ENCODE measurements at places on chromosomes 5 and 9.

DNA sequence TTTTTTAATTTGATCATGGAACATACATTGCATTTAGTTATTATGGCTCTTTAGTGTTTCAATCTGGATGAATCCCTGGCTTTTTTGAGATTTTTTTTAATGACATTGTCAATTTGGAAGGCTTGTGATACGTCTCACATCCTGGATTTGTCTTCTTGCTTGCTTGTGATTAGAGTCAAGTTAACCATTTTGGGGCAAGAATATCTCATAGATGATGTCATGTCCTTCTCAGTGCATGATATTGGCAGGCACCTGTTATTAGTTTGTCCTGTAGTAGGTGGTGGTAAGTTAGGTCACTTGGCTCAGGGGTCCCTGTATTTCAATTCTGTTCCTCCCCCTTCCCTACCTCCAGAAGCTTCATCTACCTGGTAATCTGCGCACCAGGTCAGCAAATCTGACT lies 3.3 kb downstream of the PSD2 start:
- no peak for DNase-seq

DNA sequence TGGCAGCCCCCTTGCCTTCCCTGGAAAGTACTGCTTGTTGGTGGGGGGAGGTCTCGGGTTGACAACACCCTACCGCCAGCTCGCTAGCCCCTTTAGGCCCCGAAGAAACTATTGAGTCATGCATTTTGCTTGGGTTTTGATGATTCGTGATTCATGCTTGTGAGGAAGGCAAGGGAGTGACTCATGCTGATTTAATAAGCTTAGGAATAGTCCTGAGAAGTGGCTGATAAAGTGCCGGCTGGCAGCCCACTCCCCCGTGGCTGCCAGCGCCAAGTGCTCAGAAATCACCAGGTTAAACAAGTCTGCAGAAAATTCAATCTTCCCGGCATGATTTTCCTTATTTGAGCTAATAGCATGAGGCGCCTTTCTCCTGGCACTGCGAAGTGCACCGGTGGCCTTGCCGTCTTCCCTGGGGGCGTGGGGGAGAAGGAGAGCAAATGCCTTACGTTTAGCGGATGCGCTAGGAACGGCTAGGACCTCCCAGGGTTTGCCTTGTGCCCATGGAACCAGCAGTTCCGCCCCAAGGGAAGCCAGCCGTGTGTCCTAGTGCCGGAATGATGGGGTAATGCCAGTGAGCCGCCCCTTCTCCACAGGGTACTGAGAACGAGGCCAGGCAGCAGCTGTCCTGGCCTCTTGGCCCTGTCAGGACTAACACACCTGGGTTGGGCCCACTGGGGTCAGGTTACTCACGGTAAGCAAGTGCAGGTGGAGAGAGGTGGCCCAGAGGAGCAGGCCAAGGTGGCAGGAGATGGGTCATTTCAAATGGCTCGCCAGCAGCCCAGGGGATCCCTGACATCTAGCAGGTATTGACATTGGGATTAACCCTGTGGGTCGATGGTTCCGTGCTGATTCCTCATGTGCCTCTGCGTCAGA lies 151.9 kb downstream of the MACROH2A1 start:
- DNase-seq = no peak

- DNase-seq = no peak
Measured at GRCh38 chr9:117624106-117624505, 80.1 kb upstream of the TLR4 start.

DNA sequence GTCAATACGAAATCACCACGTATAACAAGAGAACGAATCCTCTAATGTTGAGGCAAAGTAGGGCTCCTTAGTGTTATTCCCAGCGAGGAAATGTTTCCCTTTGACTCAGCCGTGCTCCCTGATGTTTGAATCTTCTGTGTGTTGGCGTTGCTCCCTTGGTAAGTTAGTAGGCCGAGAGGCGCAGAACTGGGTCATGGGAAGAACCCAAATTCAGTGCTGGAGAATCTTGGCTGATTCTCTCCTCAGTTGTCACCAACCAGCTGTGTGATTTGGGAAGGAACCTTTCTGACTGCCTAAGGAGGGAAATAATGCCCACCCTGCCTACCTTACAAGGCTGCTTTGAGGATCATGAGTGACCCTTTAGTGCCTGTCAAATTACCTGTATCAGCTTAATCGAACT lies 22.5 kb downstream of the PRKACG start:
- no peak for DNase-seq

GRCh38 chr9:5749306-5749705 lies 83.6 kb downstream of the ERMP1 start:
- no peak for DNase-seq

- no peak for DNase-seq
Measured at GRCh38 chr5:124660229-124661093, 86.0 kb downstream of the ZNF608 start.

DNA sequence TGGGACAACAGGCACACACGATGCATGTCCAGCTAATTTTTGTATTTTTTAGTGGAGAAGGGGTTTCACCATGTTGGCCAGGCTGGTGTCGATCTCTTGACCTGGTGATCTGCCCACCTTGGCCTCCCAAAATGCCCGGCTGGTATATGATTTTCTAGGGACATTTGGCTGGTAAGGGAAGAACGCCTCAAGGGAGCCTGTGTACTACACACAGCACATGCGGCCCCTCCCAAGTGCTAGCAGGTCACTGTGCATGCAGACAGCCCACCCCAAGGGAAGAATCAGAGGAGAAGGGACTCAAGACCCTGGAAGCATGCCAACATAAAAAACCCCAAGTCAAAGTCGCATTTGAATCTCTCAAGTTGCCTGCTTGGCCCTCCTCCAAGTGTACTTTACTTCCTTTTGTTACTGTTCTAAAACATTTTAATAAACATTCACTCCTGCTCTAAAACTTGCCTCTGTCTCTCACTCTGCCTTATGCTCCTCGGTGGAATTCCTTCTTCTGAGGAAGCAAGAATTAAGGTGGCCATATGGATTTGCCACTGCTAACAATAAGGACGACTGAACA lies 24.3 kb upstream of the OTULINL start:
- no peak for DNase-seq

DNA sequence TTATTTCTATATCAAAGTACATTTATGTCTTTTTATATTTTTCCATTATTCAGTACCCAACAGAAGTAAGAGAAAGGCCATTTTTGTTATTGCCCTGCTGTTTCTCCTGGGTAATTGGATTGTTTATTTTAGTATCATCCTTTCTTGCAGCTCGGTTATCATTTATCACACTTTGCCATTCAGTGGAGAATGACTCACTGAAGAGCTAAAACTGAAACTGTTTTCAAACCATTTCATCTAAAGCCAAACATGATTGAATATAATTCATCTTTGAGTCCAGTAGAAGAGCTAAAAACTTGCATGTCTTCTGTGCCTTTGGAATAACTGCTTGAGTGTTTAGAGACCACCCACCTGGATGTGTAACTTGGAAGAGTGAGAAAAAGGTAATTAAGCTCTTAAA lies 139.5 kb upstream of the PRDM9 start:
- DNase-seq = no peak

GRCh38 chr9:27451207-27451797 lies 72.8 kb upstream of the IFNK start:
- DNase-seq = no peak

DNA sequence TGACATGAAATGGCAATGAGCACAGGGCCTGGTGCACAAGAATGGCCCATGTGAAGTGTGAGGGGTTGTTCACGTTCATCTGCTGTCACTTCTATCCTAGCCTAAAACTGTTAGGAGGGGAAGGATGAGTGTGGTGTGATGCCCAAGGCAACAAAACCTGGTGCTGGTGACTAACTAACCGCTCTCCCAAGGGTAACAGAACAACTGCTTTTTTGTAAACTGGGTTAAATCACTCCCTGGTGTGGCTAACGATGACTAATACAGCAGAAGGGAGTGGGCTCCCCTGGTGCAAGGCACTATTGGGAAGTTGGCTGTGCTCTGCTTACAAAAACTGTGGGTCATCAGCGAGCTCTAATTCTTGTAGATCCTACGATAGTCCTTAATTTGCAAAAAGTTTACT lies 103.2 kb upstream of the VCAN start:
- no peak for DNase-seq

- no peak for DNase-seq
Measured at GRCh38 chr9:36110434-36110833, 26.1 kb upstream of the GLIPR2 start.

DNA sequence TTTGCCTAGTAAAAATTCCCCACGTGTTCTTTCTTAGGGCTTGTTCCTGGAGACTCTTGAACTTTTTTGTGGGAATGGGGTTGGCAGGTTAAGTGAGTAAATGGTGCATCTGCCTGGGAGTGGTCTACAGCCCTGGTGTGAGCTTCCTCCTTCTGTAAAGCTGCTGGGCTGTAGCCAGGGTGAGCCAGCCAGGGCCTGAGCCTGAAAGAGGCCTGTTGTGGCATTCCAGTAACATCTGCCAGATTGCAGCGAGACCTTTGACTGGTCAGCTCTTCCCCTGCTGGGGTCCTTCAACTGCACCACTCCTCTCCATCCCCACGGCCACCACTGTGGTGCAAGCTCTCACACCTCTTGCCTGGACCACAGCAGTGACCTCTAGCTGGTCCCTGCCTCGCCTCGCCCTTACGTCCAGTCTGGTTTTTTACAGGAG lies 47.5 kb downstream of the SLC22A5 start:
- DNase-seq = no peak

- no peak for DNase-seq
Measured at GRCh38 chr9:32965999-32966722, 35.3 kb downstream of the APTX start.

DNA sequence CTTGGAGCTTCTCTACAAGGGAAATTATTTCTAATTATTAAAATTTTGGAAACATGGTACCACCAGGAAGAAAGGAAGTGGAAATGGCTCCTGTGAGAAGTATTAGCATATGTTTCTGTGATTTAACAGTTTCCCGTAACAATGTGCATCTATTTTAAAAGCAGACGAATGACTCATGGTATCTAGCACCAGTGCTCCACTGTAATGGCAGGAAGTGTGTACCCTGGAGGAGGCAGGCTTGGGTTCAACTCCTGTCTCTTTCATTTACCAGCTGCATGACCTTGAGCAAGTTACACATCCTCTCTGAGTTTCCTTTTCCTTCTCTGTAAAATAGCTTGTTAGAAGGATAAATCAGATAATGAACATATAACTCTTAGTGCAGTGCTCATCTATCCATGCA lies 41.0 kb upstream of the ANGPTL2 start:
- DNase-seq = no peak

DNA sequence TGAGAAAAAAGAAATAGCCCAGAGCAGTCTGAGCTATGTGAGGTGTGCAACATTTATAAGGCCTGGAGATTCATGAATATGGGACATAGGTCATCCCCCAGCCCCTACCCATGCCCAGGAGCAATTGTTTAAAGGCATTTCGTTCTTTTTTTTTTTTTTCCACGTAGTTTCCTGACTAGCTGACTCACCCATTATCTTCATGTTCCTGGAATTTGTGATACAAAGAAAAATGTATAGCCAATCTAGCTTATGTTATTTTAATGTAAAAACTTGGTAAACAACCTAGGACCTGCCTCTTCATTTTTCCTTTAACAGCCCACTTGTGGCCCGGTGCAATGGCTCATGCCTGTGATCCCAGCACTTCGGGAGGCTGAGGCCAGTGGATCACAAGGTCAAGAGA lies 81.3 kb downstream of the OSTF1 start:
- DNase-seq = no peak

GRCh38 chr9:107953556-107954125 lies 464.1 kb upstream of the KLF4 start:
- DNase-seq = no peak

- no peak for DNase-seq
Measured at GRCh38 chr5:9545992-9546851, at the start of gene SEMA5A. TSS of gene SEMA5A (minus strand) at chr5:9546075. CDS start at chr5:9379946, 166,129 bp downstream.

DNA sequence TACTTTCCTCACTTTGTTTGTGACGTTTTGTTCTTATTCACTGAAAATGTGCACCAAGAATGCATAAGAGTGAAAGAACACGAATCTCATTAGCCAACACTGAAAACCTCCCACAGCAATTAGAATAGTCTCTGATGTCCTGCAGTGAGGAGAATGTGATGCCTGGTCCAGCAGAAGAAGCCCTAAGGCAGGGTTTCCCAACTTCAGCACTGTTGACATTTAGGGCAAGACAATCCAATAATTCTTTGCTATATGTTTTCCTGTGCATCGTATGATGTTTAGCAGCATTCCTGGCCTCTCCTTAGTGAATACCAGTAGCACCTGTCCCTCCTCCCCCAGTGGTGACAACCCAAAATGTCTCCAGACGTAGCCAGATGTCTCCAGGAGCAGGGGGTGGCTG lies 14.8 kb downstream of the MVB12B start:
- no peak for DNase-seq

GRCh38 chr9:130465383-130466096 lies 20.8 kb downstream of the ASS1 start:
- DNase-seq = no peak

- no peak for DNase-seq
Measured at GRCh38 chr5:137192293-137192743, 306.8 kb downstream of the SPOCK1 start.

GRCh38 chr5:140251527-140251973 lies 51.4 kb downstream of the PFDN1 start:
- no peak for DNase-seq

- DNase-seq = no peak
Measured at GRCh38 chr5:102603670-102604069, 104.9 kb upstream of the SLCO6A1 start.

DNA sequence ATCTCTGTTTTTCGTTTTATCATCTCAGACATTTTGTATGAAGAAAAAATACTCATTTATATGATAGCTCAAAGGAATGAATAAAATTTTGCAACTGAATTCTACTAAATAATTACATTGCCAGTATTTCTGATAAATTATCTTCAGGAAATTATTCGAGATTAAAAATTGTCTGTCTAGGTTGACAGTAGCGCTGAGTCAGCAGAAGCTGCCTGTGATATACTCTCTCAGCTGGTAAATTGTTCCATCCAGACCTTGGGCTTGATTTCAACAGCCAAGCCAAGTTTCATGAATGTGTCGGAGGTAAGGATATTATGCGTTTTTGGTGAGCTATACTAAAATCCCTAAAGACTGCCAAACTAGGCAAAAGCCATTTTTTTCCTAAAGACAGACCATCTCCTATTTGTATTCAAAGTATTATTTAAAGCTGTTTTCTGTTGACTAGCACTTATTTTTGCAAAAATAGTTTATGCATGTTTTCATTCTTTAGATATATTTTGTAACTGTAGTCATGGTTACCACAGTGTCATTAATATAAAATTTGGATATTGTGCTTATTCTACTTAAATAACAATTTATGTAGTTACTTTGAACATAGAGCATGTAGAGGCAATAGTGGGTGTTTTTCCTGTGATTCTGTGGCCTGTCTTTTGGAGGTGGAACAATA lies 17.4 kb downstream of the LECT2 start:
- no peak for DNase-seq

- no peak for DNase-seq
Measured at GRCh38 chr5:78675956-78676730, 27.6 kb upstream of the LHFPL2 start.

GRCh38 chr9:96333958-96334357 lies 32.0 kb upstream of the HSD17B3 start:
- DNase-seq = no peak

DNA sequence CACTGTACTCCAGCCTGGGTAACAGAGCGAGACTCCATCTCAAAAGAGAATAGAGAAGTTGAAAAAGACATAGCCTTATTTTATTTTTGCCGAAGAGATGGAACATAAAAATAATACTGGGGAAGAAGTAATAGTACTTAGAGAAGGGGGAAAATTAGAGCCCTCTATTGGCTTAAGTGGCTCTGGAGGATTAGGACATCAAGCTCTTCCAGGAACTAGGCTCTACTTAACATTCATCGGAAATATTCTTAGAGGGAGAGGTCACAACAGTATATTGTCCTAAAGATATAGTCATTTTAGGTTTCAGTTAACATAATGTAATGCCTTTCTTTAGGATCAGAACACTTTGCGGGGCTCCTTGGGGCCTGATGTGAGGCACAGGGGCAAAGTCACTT lies 86.0 kb upstream of the PLPP1 start:
- no peak for DNase-seq

GRCh38 chr5:127210042-127210441 lies 80.6 kb upstream of the MEGF10 start:
- no peak for DNase-seq

Data from NCI-H1417 treated with DMSO at 0.1 percent for 48 hours (cell line).